ENCODE measurements at places on chromosomes 1 and 21. TPM values are rescaled to one million over a fixed set of nuclear protein-coding genes. Genes with fewer than 3 reads are reported as not detected.

The AMY1B gene
- not detected for total RNA-seq

GRCh38 chr1:88074661-88075060 lies 609.4 kb upstream of the PKN2 start:
- no peaks in the 10 kb centered on the region for H3K4me1 ChIP-seq
- H3K27me3 ChIP-seq, result no peaks in the 10 kb centered on the region
- no peak overlapping the region for H3K4me3 ChIP-seq

- no peaks in the 10 kb centered on the region for H3K27me3 ChIP-seq
- H3K27ac ChIP-seq, result no peak overlapping the region
- H3K4me1 ChIP-seq, result 0 out of 2 replicates have a peak, but pooled peaks cover 5% of the 10 kb centered on the region
- DNase-seq, result no peak
- H3K4me3 ChIP-seq, result no peak overlapping the region
Measured at GRCh38 chr1:54227891-54228310, 27.9 kb downstream of the MRPL37 start.

DNA sequence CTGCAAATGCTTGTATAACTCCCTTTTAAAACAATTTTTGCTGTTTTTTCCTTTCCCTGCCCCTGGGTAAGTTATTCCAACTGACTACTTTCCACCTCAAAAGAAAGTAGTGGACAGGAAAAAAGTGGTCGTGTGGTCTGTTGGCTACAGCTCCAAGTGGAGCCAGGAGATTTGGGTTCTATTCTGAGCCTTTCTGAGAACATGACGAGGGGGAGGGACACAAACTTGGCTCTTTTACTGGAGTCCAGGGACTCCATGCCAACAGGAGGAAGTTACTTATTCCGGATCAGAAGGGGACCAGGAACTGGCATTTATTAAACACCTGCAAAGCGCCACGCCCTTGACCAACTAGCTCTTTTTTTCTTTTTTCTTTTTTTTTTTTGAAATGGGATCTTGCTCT lies 79.0 kb upstream of the CAPZB start:
- H3K36me3 ChIP-seq, result no peaks in the 10 kb centered on the region
- no peak overlapping the region for H3K4me3 ChIP-seq
- H3K27ac ChIP-seq, result no peak overlapping the region
- no peaks in the 10 kb centered on the region for H3K4me1 ChIP-seq
- no peak for DNase-seq

DNA sequence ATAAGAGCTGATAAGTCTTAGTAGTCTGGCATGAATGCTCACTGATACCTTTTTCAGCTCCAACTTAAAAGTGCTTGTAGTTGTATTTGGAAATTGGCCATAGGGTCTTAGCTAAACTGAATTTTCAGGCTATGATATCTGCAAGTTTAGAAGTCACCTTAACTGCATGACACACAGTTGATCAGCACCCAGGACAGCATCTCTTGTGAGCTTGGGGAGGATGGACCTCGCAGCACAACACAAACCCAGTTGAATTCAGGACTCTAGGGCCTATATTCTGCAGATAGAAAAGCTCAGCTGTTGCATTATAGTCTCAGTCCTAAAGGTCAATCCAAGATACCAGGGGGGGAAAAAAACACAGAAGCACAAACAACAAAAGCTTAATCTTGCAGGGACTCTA lies 394.3 kb downstream of the KCNH1 start:
- DNase-seq, result no peak
- H3K27ac ChIP-seq, result no peak overlapping the region
- no peaks in the 10 kb centered on the region for H3K4me1 ChIP-seq

Data from PC-9 (cell line).